Activated T-helper 1 cell treated with anti-CD3 and anti-CD28 coated beads, Interleukin-2, amount 50 U/mL, for 16 hours (primary cell): ENCODE measurements at places on chromosomes 4 and X.
A peak's percentile ranks its signal among the peaks of the same experiment; 100 is the strongest.

DNA sequence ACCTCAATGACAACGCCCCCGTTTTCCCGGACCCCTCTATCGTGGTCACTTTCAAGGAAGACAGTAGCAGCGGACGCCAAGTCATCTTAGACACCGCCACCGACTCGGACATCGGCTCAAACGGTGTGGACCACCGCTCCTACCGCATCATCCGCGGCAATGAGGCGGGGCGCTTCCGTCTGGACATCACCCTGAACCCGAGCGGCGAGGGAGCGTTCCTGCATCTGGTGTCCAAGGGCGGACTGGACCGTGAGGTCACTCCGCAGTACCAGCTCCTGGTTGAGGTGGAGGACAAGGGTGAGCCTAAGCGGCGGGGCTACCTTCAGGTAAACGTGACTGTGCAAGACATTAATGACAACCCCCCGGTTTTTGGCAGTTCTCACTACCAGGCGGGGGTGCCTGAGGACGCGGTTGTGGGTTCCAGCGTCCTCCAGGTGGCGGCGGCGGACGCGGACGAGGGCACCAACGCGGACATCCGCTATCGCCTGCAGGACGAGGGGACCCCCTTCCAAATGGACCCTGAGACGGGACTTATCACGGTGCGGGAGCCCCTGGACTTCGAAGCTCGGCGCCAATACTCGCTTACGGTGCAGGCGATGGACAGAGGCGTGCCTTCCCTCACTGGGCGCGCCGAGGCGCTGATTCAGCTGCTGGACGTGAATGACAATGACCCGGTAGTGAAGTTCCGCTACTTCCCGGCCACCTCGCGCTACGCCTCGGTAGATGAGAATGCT lies 2.2 kb downstream of the FAT4 start:
- no peak for DNase-seq

- DNase-seq: no peak
These were observed 1564.5 kb upstream of the PCDH10 start for GRCh38 chr4:131584587-131584986.

- DNase-seq: no peak
These were observed 64.3 kb downstream of the TMEM131L start for GRCh38 chr4:153530284-153530999.

DNA sequence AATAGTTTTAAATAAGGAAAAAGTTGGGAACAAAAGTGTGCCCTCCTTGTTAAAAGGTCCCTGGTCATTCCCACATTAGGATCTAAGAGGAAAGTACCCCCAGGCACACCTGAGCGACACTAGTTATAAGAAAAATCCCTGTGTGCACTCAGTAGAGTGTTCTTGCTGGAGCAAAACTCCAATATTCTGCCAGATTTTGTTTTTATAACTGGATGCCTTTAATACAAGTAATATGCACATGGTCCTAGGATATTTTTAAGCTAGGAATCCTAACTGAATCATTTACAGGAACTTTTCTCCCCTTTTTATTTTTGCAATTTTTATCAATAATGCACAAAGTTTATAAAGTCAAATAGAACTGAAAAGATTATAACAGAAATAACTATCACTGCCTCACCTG lies 68.6 kb downstream of the BEND4 start:
- DNase-seq: no peak

DNA sequence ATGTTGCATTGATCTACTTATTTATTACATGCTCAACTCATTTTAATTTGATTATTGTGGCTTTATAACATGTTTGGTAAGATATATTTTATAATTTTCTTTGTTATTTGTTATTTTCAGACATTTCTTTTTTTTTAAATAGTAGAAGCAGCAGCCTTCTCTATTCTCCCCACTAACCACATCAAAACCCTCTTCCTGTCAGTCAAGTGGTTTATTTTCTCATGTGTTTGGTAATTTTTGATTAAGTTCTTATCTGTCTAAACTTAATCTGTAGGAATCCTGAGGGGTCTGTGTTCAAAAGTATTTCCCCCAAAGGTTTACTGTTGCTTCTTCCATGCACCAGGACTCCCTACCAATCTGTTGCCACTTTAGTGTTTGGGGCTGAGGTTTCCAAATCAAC lies 131.9 kb downstream of the SCLT1 start:
- DNase-seq: no peak

DNA sequence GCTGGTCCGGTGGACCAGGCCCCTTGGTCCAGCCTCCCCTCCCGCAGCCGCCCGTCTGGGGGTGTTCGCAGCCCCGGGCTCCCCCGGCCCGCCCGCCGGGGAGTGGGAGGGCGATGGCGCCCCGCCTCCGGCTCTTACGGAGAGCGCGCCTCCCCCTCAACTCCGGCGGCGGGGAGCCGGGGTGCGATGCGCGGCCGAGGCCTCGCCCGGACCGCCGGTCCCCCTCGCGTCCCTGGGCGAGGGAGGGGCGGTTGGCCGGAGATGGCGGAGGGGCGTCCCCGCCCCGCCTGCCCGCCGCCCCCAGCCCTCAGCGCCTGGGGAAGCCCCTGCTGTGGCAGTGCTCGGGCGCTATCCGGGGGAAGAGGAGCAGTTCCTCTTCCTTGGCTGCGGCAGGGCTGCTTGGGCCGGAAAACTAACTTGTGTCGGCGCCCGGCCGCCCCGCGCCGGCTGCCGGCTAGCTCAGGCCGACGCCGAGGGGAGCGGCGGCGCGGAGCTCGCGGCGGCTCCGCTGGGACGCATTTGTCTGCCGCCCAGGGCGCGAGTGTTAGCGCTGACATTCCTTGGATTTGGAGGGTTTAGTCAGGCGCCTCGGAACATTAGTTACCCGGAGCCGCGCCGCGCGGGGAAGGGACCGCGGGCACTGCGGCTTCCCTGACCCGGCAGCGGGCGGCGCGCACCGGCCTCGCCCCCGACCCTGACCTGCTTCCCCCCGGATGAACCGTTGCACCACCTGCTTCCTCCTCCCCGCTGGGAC lies 994 bp downstream of the GALNT7 start:
- peak; percentile 16 for DNase-seq

GRCh38 chrX:37722595-37722994 lies 37.0 kb downstream of the XK start:
- no peak for DNase-seq

- DNase-seq: no peak
These were observed 118.7 kb downstream of the FAT4 start for GRCh38 chr4:125433453-125433852.

GRCh38 chrX:75963774-75964173 lies 178.7 kb upstream of the MAGEE2 start:
- no peak for DNase-seq

- no peak for DNase-seq
These were observed 216.4 kb upstream of the TET2 start for GRCh38 chr4:104930298-104930697.

DNA sequence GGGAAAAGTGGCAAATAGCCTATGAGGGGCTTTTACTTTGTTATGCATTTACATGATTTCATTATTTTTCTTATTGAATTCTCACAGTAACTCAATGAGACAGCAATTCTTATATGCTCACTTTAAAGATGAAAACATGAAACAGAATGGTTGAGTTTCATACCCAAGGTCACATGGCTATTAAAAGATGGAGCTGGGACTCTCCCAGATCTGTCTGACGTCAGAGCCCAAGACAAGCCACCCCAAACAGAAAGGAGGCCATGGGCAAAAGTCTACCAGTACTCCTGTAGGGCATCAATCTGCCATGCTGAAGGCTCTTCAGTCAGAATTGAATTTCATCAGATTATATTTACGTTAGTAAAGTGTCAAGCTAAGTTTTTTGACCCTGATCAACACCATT lies 13.2 kb downstream of the HSD17B11 start:
- DNase-seq: no peak

DNA sequence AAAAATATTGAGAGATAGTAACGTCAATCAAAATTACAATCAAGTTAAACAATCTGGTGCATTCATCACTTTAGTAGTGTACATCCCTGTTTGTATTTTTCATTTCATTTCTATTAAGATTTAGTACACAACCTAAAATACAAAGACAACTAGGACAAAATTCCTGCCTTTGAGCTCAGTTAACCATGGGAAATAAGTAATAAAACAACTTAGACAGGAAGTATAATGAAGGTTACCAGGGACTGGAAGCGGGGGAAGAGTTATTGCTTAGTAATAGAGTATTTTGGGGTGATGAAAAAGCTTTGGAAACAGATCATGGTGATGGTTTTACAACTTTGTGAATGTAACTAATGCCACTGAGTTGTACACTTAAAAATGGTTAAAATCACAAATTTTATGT lies 25.6 kb upstream of the ATXN3L start:
- no peak for DNase-seq

- DNase-seq: no peak
These were observed 62.6 kb upstream of the CLNK start for GRCh38 chr4:10747186-10747585.

DNA sequence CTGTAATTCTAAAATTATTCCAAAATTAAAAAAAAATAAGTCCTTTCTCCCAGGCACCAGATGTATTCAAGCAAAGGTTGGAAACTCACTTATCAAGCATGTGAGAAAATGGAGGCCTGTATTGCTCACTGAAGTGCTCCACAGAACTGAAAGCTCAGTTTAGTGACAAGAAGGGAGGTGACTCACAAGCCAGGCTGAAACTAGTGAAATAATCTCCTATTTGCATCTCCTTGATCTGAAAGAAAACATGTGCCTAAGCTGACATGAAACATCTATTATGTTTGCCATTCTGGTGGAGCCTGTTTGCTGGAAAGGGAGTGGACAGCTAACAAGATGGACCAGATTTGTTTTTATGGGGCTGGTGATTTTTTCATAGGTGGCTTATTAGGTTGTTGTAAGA lies 54.0 kb upstream of the AMELX start:
- no peak for DNase-seq

GRCh38 chr4:157012296-157012695 lies 40.7 kb upstream of the PDGFC start:
- no peak for DNase-seq

- no peak for DNase-seq
These were observed 4.3 kb upstream of the KCNE5 start for GRCh38 chrX:109629310-109629709.

DNA sequence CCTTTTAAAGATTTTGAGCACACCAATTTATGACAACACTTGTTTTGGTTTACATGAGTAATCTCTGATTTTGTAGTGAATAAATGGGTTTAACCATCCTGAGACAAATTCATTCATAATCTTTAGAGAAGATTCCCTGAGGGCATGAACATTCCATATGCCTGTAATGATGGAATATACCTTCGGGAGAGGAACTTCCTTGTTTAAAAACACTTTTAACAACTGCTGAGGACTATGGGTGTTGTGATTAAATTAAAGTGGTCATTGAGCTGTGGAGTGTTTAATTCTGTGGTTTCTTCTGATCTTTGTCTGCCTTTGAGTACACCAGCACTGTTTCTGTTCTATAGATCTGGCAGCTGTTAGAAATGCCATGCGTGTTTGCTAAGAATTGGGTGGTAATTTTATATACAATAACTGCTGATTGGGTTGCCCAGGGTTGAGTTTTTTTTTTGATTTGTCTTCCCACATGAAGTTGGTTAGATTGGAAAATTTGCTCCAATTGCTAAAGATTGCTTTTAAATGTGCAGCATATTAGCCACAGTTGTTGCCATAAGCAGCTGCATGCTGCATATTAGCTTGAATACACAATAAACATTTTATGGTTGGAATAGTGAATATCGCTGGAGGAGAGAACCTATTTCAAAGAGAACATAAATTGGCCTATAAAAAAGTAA lies 86.8 kb downstream of the DCLK2 start:
- no peak for DNase-seq

DNA sequence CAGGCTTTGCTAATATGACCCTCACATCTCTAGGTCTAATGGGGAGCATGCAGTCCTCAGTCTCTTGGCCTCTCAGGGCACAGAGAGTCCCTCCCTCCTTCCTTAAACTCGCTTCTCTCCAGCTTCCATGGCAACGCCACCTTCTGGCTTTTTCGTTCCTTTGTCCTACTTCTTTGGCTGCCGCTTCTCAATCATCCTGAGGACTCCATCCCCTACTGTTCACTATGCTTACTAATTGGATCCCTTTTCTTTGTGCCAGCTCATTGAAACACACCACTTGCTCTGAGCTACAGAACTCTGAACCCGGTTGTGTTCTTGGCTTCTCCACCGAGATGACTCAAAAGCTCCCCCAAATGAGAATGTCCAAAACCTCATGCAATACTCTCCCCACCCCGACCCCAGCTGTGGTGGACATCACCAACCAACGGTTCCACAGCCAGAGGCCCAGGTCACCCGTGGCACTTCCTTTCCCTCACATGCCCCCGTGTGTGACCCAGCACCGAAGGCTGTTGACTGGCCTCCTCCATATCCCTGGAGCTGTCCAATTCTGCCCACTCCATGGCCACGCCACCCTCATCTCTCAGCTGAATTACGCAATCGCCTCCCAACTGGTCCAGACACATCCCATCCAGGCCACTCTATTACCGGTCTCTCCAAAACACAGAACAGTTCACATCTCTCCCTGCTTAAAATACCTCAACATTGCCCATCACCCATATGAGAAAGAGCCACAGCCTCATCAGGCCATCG lies 34.7 kb downstream of the CRMP1 start:
- no peak for DNase-seq

- no peak for DNase-seq
These were observed 54.2 kb downstream of the SUPT20HL2 start for GRCh38 chrX:24259544-24260240.
